ENCODE measurements at places on chromosomes 5 and 9.

DNA sequence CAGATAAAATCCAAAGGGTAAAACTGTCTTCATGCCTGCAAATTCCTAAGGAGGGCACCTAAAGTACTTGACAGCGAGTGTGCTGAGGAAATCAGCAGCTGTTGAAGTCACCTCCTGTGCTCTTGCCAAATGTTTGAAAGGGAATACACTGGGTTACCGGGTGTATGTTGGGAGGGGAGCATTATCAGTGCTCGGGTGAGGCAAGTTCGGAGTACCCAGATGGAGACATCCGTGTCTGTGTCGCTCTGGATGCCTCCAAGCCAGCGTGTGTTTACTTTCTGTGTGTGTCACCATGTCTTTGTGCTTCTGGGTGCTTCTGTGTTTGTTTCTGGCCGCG is 727 bp upstream of the ADRB2 start:
- DNase-seq, result no peak

- DNase-seq, result no peak
Measured at GRCh38 chr5:108124596-108124995, 257.3 kb downstream of the FBXL17 start.

DNA sequence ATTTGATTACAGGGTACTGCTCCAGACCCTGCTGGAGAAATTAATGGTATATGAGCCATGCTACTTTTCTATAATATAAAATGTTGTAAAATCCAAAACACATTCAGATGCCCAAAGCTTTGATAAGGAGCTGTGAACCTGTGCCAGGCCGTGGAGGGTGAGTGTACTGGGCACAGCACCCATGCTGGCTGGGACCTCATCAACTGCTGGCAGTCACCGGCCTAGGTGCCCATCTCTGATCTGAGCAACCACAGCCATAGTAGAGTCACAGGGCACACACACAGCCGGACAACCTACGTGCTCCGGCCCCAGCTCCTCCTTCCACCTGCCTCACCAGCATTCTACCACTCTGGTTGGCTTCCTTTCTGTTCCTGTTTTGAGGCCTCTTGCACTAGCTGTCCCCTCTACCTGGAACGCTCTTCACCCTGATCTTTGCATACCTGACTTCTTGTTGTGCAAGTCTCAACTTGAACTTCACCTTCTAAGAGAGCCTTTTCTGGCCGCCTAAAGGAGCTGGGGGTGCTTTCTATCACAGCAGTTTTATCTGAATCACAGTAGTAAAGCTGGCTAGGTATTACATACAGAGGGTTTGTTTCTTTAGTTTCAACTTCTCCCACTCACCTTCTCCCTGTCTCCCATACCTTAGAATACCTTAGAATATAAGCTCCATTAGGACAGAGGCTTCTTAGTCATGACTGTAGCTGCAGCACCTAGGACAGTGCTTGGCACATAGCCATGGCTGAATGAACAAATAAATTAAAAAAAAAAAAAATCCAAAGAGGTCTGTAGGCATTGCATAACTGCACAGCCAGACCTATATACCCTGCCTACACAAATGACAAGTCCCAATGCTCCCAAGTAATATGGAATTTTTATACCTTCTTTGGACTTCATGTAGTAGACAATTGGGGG is 51.7 kb downstream of the MED27 start:
- DNase-seq, result no peak

GRCh38 chr5:1151316-1151715 is 39.5 kb upstream of the SLC12A7 start:
- no peak for DNase-seq

DNA sequence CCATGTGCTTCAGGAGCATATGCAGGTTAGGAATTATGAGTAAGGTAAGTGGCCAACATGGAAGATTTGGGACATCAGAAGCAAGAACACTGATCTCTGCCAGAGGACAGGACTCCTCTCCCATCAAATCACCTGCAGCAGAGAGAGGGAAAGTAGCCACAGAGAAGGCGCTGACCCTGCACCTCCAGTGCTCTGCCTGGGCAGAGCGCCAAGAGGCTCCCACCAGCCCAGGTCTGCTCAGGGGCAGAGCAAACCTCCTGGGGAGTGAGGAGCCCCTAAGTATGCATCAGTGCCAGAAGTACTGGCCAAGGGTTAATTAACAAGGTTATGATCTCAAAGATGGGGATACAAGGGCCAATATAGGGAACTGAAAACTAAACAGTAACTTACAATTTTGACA is 545.3 kb upstream of the TRPC7 start:
- DNase-seq, result no peak

All from head of caudate nucleus (tissue), 42 donors.